NCI-H526 treated with DMSO at 0.1 percent for 48 hours (cell line): ENCODE measurements at places on chromosomes 16 and 17.

DNA sequence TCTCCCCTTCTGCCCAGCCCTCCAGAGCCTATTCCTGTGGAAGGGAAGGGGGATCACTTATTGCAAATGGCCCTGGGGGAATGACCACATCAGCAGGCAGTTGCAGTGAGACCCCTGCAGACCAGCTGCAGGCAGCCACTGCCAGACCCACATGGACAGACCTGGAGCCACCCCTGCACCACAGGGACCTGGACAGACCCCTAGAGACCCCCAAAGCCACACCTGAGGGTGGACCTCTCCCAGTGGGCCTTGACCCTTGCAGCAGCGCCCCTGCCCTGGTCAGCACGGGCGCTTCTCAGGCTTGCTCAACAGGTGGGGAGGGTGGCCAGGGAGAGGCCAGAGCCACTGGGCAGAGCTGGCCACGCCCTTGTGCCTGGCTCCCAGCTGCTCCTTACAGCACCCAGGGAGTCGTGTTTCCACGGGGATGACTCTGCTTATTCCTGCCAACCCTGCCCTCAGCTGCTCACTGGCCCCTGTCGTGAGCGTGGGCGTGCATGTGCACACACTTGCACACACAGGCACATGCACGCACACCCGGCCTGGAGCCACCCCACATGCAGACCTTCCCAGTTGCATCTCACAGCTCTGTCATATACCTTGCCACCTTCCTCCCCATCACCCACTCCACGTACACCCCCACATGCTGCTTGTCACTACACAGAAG, 1.3 kb upstream of the SCN4A start:
- no peak for DNase-seq

- DNase-seq = no peak
Observed at GRCh38 chr16:54505549-54506213, 219.1 kb upstream of the IRX3 start.

GRCh38 chr17:40909351-40909750, 24.3 kb upstream of the KRT20 start:
- peak; percentile 44 for DNase-seq

GRCh38 chr16:77324729-77325128, 110.1 kb downstream of the ADAMTS18 start:
- DNase-seq = no peak

DNA sequence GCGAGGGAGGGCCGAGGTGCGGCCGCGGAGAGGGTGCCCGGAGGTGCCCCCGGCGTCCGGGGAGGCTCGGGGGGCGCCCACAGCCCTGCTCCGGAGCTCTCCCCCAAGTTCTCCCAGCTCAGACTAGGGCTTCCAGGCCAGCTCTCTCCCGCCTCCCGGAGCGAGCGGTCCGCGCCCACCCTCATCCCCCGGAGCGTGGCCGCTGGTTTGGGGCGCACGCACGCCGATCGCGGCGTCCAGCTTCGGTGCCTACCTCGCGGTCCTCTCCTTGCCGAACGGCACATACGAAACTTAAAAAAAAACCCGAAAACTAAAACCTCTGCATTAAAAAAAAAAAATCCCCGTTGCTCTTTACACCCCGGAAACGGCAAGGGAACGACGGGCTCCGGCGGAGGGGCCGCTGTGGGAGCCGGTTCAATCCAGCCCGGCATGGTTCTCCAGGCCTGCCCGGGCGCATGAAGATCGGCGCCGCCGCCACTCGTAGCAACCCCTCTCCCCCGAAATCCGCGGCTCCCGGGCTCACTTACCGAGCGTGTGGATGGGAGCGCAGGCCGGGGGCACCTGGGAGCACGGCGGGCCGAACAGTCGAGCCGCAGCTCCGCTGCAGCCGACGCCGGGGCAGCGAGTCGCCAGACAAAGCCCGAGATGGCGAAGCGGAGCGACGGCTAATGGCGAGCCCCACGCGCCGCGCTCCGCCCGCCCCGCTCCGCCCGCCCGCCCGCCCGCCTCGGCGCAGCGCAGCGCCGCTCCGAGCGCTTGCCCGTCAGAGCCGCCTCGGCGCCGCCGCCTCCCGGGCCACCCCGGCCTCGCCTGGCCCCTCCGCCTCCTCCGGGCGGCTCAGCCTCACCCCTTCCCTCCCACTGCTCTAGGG, 973 bp upstream of the UBTF start:
- DNase-seq = peak; percentile 56

GRCh38 chr17:76232342-76232741, 8.0 kb downstream of the RNF157 start:
- DNase-seq = no peak

GRCh38 chr16:79012671-79013434, 587.7 kb downstream of the MAF start:
- no peak for DNase-seq

DNA sequence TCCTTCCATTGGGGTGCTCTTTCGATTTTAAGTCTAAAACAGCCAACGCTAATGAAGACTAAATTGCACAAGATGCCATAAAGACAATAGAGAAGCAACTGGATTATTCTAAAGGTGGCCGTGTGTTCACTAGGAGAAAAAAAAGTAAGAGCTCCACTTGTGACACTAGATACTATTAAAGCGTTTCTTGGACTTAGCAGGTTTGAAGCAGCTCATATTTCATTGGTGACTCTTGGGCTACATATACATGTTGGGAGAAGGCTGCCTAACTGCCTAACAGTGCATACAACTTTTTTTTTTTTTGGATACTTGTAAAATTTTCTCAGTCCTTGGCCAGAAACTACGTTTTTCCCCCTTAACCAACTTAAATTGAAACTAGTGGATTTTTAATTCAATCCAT, 111.8 kb upstream of the NOG start:
- DNase-seq = no peak

- no peak for DNase-seq
Observed at GRCh38 chr17:40431231-40431602, 12.0 kb upstream of the IGFBP4 start.

- DNase-seq = no peak
Observed at GRCh38 chr17:67491681-67492024, 114.6 kb downstream of the PITPNC1 start.

GRCh38 chr16:85350973-85351372, 238.7 kb upstream of the CIBAR2 start:
- no peak for DNase-seq

DNA sequence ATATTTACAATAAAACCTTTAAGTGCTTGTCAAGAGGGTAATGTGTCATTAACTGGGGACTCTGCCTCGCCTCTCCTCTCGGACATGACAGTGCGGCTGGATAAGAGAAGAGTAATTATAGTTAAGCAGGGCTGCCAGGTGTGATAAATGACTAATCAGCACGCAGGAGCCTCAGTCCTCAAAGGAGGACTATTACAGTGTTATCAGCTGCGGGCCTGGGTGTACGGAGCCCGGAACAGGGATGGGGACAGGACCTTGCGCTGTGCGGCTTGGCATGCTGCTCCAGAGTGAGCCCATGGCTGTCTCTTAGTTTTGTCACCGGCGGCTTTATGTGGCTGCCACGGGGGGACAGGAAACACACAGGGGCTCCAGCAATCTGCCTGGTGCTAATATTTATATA, 607.2 kb downstream of the MAF start:
- DNase-seq = no peak

- no peak for DNase-seq
Observed at GRCh38 chr16:12186774-12187335, 210.3 kb downstream of the SNX29 start.

DNA sequence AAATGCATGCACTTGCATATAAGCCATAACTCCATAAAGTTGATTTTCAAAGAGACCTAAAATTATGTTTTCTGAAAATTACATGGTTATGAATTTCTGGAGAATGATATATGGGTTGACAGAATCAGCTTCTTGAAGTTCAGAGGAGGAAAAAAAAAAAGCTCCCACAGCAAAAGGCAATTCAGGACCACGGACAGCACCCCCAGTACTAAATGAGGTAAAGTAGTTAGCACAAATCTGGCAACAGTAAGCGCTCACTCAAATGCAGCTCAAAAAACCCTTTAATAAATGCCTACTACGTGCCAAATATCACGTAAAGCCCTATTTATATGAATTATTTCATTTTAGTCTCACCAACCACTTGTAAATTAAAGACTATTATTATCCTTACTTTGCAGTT, 135.2 kb downstream of the SHISA9 start:
- DNase-seq = no peak

DNA sequence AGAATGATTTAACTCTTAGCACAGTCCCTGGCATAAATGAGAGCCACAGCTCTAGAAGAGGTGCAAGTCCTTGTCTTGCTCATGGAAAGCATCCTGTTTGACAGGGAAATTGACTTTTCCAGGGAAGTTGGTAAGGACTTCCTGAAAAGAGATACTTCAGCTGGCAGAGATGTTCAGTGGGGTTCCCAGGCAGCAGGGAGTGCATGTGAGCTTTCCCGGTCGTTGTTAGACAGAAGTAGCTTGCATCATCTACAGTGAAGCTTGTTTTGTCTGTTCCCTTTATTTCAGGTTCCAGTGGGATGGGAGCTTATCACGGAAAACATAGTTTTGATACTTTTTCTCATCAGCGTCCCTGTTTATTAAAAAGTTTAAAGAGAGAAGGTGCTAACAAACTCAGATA, 22.9 kb downstream of the ALDH3A2 start:
- no peak for DNase-seq

GRCh38 chr17:1590029-1590746, 27.6 kb upstream of the PITPNA start:
- DNase-seq = no peak

GRCh38 chr16:22973522-22973921, 159.6 kb downstream of the HS3ST2 start:
- no peak for DNase-seq

DNA sequence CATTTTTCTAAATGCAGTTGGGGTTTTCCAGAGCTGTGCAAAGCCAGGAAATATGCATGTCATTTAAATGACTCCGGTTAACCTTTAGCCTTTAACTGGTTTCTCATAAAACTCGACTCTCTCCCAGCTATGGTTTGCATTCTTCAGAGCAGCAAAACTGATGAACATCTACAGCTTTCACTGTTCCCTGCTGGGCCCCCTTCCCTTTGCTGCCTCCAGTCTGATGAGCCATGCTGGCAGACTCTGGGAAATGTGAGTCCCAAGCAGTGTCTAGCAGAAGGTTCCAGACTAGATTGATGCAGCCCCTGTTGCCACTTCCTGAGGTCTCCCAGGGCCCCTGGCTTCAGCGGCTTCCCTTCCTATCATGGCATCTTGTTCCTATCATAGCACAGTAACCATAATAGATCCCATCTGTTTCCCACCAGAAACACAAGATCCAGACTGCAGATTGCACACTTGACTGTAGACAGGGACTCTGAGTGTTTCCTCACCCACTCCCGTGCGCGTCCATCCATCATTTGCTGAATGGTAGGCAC, 135.4 kb downstream of the CLEC16A start:
- DNase-seq = peak; percentile 69

DNA sequence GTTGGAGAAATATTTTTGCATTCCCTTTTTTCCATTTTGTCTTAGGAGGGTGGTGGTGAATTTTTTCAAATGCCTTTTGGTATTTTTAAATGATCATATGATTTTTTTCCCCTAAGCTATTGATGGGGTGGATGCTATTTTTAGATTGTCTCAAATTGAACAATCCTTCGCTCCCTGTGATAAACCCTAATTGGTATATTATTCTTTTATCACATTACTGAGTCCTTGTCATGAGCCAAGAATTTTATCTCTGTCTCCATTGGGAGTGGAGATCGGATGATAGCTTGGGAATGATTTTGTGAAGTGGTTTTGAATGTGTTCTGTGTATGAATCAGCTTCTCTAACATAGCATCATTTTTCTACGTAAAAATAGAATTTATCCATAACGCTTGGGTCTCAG, 15.4 kb downstream of the NECAB2 start:
- no peak for DNase-seq

DNA sequence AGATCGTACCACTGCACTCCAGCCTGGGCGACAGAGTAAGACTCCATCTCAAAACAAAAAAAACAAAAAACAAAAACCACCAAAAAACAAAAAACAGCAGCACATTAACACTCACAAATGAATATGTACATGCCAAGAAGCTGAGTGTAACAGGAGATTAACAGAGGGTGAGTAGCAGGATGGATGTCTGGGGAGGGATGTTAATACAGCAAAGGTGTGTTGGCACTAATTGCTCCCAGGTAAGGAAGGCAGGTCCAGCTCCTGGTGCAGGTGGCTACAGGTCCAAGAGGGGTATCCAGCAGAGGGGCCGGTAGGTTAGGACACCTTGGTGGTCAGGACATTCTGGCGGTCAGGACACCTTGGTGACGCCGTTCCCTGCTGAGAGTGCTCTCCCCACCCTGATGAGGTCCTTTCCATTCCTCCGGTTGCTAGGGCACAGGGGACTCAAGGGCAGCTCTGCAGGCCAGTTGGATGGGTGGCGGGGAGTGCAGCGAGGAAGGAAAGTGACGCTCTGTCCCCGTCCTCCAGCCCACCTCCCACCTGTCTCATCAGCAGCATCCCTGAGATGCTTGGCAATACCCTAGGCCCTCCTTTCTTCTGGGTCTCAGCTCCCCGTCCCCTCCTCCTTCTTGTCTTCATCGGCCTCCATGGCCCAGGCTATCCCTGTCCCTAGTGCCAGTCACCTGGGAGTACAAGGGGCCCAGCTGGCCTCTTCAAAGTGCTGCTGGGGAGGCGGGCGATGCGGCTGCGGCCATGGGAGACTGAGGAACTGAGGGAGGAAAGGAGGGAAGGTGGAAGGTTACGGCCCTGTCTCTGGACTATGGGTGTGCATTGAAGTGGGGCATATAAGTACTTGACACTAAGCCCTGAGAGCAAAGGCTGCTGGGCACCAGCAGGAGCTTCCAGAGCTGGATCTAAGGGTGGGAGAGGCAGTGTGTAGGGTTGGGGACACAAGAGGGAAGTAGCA, 10.7 kb upstream of the GFAP start:
- DNase-seq = no peak

- no peak for DNase-seq
Observed at GRCh38 chr17:47829870-47830269, 1.5 kb downstream of the MRPL10 start.

DNA sequence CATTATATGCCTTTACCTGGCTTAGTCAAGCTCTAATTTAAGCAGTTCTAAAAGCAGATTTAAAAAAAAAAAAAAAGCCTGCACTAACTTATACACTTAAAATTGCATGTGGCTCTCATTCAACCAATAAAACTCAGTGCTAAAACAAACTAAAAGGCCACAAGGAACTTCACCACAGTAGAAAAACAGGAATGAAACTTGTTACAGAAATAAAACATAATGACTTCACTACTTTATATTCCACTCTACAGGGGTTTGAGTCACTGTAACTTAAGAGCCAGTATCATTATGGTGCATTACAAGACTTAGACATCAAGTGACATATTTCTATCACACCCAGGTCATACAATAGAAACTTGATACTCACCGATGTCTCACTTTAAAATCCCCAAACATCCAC, 11.1 kb downstream of the CA10 start:
- DNase-seq = no peak

- peak; percentile 65 for DNase-seq
Observed at GRCh38 chr16:78353640-78354275, 254.3 kb downstream of the WWOX start.

DNA sequence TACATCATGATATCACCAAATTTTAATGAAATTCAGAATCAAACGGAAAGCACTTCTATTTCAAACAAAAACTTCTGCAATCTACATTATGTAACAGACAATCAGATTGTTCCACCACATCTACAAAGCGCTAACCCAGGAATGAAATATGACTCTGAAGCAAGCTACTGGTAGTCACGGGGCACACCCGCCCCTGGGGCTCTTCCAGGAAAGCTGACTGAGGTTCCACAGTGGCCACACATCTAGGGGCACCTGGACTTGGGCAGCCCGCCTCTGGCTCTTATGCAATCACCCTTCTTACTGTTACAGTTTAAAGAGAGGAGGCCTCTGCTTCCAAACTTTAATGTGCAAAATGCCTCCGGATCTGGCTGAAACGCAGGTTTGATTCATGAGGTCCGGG, 27.5 kb downstream of the ZCCHC14 start:
- peak; percentile 1 for DNase-seq
